ENCODE measurements at places on chromosomes 6 and 20.

DNA sequence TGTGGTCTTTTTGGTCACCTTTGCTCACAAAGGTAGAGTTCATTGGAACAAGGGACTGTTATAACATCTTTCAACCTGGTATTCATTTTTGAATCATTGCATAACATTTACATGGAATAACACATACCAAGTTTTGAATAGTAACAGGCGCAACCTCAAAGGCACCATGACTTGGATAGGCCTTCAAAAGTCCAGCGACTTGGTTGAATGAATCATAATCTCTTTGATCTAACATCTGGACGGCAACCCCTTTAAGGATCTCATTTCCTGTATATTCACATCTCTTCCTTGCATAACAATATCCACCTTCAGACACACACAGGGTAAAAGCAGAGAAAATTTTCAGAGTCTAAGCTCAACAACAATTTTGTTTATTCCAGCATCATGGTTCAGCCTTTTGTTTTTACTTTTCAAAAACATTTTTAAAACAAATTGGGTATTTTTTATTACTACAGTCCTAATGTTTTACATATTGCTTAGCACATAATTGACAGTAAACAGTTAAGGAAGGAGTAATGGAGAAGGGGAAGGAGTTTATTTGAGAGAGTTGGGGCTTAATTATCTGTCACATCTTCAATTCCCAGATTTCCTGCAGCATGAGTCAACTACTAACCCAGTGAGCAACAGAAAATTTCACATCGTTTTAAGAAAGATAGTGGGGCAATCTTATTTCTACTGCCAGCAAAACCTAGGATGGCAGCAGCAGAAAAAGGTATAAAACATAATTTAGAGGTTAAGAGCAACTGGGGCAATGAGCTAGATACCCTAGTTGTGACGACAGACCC is 41.8 kb upstream of the F13A1 start:
- no peak for DNase-seq

GRCh38 chr6:6714118-6714897 is 125.8 kb downstream of the LY86 start:
- no peak for DNase-seq

GRCh38 chr6:169741344-169741743 is 10.0 kb downstream of the DYNLT2 start:
- DNase-seq, result no peak

DNA sequence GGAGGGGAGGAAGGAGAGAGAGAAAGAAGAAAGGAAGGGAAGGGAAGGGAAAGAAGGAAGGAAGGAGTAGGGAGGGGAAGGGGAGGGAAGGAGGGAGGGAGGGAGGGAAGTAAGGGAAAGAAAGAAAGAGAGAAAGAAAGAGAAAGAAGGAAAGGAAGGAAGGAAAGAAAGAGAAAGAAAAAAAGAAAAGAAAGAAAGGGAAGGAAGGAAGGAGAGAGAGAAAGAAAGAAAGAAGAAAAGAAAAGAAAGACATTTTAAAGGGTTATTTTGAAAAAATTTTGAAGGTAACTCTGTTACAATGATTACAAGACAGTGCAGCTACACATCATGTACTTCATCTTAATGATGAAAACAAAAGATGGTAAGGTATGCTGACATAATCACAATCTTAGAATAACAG is 3.9 kb downstream of the KIAA0319 start:
- no peak for DNase-seq

DNA sequence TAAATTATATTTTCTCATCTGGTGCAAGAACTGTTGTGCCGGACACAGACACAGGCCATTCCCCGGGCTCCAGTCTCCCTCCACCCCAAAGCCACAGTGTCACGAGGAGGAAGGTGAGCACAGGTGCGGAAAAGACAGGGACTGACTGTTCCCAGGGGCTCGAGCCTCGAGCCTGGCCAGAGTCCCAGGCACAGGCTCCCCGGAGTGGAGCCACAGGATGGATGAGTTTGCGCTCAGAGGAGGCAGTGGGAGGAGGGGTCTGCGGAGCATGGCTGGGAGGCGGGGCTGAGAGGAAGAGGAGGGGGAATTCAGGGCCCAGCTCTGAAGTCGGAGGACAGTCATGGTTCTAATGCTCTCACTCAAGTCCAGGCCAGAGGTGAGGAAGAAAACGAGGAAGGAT is 284.8 kb downstream of the SMOC2 start:
- no peak for DNase-seq

DNA sequence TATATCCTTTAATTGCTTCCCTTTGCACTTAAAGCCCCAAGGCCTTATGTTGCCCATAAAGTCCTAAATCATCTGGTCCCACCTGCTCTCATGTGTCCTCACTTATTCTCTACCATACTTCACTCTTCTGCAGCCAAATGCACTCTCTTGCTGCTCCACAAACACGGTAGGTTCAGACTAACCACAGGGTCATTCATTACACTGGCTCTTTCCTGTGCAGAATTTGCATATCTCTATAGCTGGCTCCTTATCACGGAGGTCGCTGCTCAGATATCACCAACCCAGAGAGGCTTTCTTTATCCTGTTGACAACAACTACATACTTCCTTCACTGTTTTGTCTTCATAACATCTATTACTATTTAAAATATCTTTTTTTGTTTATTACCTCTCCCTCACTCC is 86.8 kb downstream of the MOXD1 start:
- no peak for DNase-seq

GRCh38 chr6:35354361-35355135 is 12.2 kb downstream of the PPARD start:
- no peak for DNase-seq

DNA sequence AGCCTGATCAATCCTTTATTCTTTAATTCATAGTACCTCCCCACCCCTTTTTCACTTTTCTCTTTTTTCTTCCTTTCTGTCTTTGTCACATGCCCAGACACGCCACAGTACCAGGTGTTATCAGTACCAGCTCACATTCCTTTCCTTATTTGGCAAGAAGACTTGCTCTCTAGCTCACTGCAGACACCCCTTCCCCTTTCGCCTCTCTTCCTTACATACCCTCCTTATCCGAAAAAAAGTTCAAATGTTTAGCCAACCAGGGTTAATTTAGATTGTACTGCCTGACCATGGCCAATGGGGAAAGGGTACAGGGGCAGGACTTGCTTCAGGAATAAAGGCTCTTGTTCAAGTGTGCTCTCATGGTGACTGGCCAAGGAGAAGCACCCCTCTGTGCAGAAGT is 9.3 kb upstream of the SIRPB2 start:
- DNase-seq, result no peak

- no peak for DNase-seq
Measured at GRCh38 chr6:92687278-92687677, 732.1 kb downstream of the EPHA7 start.

GRCh38 chr20:32779500-32780211 is 17.5 kb downstream of the DNMT3B start:
- no peak for DNase-seq

GRCh38 chr6:77454386-77454785 is 8.9 kb downstream of the HTR1B start:
- no peak for DNase-seq

DNA sequence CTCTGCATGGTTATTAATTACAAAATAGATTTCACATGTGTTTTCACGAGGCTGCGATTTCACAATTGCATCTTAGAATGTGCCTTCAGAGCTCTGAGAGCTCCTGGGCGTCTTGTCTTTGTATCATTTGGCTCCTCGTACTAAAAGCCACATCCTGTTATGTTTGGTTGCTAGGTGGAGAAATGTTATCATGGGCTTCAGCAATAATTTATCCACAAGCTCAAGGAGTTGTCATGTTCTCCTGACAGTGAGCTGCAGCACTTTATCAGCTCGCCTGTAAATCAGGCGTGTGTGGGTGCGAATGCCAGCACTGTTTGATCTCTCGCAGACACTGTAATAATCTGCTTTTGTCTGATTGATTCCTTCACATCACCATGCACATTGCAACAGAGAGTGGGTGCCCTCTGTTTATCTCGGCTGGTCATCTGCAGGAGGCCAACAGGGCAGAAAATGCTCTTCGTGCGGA is 218.6 kb upstream of the ZFP64 start:
- DNase-seq, result no peak

DNA sequence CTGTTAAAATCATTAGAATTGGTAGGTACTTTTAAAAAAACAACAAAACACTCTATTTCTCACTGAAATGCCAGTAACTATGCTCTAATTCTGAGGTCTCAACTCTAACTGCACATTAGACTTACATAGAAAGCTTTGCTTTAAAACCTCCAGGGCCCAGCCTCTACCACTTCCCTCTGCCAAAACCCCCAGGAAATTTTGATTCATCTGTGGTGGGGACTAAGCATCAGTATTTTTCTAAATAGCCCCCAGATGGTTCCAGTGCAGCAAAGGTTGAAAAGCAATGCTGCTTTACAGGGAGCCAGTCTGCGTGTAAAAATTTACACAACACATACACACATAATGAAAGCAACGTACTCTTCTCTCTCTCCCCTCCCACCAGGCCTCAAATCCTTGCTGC is 3.8 kb downstream of the TBC1D32 start:
- DNase-seq, result no peak

DNA sequence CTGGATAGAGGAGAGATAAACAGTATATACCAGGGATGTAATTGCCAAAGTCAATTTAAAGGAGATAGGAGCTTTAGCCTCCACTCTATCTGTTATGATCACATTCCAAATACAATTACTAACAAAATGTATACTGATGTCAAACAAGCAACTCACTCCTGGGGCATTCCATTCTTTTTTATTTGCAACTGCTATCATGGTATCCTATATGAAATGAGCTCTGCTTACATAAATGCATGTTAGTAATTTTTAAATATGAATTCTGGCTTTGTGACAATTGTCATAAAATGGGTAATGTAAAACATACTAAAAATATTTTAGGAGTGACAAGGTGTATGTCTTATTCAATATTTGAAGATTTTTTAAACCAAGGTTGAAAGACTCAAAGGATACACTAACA is 751.1 kb downstream of the HACE1 start:
- DNase-seq, result no peak

DNA sequence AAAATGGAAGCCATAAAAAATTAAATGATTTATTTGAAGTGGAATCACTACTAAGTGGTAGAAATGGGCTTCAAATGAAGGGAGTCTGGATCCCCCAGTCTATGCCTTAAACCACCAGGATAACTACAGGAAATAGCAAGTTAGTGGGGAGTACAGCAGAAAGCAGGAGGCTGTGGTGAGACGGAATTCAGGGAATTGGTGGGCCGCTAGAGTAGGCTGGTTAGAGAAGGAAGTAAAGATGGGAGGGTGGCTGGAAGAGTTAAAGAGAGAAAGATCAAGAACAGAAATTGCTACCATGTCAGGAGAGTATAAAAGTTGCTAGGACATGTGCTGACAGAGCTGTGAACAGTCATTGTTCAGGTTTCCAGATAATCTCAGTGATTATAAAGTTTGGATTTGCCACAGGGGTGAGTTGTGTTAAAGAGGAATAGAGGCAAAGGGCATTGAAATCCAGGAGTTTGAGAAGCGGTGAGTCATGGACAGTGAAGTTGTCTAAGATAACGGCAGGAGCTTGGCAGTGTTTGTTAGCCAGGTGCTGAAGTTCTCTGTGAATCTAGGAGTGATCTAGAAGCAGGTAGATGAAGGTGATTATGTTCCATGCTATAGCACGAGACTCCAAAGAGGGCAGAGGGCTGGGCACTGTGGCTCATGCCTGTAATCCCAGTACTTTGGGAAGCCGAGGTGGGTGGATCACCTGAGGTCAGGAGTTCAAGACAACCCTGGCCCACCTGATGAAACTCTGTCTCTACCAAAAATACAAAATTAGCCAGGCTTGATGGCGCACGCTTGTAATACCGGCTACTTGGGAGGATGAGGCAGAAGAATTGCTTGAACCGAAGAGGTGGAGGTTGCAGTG is 13.7 kb upstream of the HINT3 start:
- no peak for DNase-seq

DNA sequence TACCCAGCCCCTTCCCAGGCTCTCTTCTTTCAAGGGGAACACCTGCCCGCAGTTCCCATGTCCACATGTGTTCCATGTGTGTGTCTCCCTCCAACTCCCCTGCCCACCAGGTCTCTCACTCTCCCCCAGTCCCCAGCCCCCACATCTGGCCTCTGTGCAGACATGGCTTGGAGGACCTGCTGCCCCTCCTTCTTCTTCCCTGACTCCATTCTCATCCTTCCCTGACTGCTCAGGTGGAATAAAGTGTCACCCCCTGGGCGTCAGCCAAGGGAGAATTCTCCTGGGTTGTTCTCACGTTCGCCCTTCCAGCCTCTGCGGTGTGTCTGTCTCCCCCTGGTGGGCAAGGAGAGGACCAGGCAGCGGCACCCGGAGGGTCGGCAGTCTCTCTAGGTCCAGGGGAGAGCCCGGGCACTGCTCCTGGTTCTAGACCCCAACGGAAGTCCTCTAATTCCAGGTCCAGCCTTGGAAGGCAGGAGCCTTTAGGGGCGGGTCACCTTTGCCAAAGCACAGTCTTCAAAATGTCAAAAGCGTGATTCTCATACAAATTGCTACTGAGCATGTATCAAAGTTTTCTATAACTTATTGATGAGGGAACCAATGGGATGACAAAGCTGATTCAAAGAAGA is 50.5 kb downstream of the EBF4 start:
- DNase-seq, result peak; percentile 63

GRCh38 chr6:153511896-153512496 is 380.9 kb upstream of the RGS17 start:
- DNase-seq, result no peak

GRCh38 chr20:38049800-38050199 is 16.3 kb downstream of the RPRD1B start:
- peak; percentile 31 for DNase-seq

DNA sequence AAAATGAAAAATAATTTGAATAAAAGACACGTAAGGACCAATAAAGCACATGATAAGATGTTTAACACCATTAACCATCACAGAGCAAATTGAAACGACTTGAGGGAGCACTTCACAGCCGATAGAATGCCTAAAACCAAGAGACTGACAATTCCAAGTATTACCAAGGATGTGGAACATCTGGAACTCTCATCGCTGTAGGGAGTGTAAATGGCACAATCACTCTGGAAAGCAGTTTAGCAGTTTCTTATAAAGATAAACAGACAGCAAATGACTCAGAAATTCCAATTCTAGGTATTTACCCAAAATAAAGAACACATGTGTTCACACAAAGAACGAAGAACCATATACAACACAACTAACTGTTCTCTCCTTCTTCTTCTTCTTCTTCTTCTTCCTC is 8.5 kb upstream of the UBD start:
- DNase-seq, result no peak

DNA sequence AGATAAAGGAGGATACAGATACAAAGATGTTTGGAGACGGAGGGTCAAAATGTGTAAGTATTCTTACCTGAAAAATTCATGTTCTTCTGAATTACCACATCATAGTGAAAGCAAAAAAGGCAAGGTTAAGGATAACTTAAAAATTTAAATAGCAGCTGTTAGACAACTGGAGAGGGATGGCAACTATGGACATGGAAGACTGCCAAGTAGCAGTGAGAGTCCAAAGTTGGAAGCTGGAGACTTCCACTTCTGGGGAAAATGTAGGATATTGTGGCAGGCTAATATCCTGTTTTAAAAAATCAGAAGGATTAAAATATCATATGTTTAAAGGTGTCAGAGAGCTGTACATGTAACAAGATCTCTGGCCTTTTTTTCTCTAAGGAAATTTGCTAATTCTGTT is 29.8 kb downstream of the SYCP2 start:
- DNase-seq, result no peak
